Activated T-helper 17 cell treated with anti-CD3 and anti-CD28 coated beads, Interleukin-2, amount 50 U/mL, for 72 hours (primary cell): ENCODE measurements at places on chromosomes 12 and 14.

GRCh38 chr14:101135796-101136742 lies 232.5 kb upstream of the RTL1 start:
- no peak for ATAC-seq

DNA sequence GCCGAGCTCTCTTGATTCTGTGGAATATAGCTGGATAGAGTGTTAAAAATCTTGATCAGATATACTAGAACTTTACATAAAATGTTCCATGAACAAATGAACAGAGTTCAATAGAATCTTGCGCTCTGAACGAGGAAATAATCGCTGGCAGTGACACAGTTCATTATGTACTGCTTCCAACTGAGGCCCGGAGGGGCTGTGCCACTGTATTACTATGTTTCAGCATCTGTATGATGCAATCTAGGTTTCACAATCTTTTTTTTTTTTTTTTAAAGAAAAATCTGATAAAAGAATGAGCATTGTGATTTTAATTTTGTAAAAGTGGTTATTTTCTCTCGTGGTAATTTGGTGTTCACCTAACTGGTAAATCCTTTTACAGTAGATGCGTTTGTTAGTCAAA lies 77.2 kb downstream of the FERMT2 start:
- no peak for ATAC-seq

DNA sequence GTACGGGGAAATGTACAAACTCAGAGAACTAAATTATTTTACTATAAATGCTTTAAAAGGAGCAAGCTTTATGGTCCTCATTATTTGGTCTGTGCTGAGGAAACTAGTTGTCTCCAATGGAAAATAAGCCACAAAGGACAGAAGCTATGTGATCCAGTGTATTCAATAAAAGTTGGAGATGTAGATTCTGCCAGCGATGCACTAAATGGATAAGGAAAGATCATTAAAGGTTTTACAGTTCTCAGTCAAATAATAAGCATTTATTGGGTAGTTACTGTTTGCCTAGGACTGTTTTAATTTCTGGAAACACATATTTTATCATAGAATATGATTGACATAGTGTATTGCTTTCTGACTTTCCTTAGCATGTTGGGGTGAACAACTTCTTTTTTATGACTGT lies 458.9 kb upstream of the STXBP6 start:
- ATAC-seq: no peak

GRCh38 chr12:108551535-108551934 lies 9.4 kb downstream of the SART3 start:
- no peak for ATAC-seq

- no peak for ATAC-seq
These were observed 15.1 kb upstream of the GALNT6 start for GRCh38 chr12:51406290-51406689.

DNA sequence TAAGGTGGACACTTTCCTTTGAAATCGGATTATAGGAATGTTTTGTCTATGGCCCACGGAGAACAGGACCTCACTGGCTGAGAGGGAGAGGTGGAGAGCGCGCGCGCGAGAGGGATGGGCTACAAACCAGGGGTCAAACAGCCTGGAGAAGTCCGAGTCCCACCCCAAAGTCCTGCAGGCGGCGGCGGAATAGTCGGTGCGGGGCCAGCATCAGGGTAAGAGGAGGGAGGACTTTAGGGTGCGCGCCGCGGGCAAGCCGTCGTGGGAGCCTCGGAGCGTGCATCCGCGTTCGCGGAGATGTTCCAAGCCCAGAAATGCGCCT lies 3.3 kb upstream of the HOXC8 start:
- ATAC-seq: no peak

DNA sequence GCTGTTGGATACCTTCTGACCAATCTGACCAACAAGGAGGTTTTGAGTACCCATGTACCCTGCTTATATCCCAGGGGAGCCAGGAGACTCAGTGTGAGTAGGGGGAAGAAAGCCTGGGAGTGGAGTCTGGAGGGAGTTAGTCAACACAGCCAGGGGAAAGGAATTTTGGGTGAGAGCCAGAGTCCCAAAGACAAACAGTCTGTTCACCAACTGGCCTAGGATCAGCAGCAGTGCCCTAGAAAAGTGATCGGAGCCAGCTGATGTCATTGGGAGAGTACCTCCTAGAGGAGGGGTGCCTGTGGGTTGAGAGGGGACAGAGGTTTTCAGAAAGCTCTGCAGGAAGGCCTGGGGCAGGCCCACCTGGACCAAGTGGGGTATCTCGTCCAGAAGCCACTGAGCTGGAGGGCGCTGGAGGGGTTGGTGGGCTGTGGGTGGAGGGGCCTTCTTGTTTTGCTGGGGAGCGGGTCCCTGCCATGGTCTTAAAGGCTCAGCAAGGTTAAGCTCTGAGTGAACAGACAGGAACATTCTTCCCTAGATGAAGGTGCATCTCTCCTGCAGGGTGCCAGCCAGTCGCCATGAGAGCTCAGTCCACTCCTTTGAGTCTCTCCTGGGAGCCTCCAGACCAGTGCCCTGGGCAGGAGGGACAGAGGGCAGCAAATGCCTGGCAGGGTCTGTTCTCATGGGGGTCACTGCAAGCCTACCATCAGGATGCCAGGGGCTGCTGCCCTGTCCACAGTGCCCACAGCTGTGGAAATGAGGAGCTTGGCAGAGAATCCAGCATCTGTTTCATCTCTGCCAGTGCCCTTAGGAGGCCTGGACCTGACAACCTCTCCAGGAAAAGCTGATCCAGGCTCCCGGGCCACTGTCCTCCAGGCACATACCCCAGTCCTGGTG lies 63.6 kb downstream of the CHGA start:
- no peak for ATAC-seq

- no peak for ATAC-seq
These were observed 77.6 kb downstream of the MOK start for GRCh38 chr14:102227184-102227964.

- ATAC-seq: no peak
These were observed 22.8 kb downstream of the AHNAK2 start for GRCh38 chr14:104955396-104955770.

- ATAC-seq: no peak
These were observed 212.8 kb upstream of the KITLG start for GRCh38 chr12:88793096-88793495.

DNA sequence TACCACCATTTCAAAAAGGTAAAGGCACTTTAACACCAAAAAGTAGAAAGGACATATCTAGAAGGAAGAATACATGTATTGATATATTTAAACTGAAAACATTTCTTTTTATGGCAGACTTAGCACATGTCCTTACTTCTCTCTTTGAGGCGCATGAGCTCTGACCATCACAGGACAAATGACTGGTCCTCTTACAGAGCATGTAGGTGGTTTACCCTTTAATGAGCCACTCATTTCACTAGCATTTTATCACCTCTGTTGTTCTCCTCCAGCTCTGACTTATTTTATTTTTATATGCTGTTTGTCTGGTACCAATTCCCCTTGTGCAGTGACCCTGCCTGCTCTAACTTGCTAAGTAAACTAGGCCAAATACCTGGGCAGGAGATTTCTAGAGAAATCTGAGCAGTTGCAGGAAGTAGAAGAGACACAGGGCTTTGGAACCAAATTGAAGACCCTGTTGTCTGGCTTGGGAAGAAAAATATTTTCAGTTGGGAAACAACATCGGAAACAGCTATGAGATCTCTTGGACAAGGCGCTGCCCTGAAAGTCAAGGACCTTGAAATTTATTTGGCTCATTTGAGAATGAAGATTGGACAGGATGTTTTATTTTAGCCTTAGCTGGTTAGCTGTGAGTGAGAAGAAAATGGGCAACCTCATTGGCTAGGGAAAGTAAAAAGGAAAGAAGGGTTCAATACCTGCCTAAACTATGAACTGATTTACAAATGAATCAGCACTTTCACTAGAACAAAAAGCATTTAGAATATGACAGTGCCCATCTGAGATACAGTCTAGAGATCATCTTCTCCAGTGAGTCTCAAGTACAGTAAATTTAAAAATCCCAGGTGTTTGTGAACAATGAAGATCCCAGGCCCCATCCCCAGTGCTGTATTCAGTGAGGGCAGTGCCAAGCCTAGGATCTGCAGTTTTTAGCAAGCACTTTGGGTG lies 374.4 kb downstream of the ZFP36L1 start:
- no peak for ATAC-seq

DNA sequence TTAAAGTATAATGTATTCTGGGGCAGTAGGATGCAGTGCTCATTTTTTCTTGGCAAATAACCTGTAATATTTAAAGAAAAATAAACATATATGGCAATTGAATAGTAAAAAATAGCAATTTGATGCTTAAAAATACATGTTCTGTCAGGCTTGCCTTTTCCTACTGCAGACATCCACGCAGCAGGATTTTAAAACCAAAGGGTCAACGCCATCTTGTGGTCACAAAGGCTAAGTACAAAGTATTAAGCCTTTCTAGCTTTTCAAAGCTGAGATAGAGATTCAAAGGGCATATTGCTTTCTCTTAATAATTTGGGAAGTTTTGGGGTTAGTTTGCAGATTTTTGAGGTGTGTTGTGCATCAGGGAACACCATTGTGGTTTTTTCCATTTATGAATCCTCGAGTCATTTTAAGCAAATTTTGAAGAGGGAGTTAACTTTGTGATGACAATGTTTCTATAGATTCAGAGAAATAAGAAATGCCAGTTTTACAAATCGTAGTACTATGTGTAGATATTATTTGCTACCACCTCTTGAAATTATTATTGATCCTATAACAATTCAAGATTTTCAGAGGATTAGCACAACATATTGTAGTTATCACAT lies 4.7 kb upstream of the CCER1 start:
- ATAC-seq: no peak

DNA sequence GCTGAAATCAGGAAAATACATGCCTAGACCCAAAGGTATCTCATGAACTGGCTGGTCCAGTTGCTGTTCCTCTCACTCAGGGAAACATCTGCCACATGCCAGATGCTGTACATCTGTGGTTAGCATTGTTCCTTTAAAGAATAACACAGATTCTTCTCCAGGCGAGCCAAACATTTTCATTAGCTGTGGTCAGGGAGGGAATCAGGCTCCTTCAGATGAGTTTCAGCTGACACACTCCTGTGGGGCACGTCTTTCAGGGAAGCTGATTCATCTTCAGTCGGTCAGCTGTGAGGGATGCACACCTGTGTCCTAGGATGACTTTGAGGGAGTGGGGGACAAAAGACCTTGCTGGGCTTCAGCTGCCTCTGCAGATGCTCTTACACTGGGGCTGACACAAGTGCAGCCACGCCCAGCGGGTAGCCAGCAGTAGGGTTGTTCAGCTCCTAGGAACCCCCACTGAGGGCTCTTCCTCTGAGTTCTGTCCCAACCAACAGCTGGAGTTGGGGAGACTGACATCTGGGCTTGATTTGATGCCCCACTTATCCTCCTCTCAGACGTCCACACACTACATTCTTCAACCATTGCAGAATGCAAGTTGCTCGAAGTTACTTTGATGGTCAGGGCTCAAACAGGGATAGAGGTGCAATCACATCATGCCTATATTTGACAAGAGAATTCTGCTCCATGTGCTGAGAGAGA lies 155.0 kb downstream of the NUAK1 start:
- ATAC-seq: no peak

DNA sequence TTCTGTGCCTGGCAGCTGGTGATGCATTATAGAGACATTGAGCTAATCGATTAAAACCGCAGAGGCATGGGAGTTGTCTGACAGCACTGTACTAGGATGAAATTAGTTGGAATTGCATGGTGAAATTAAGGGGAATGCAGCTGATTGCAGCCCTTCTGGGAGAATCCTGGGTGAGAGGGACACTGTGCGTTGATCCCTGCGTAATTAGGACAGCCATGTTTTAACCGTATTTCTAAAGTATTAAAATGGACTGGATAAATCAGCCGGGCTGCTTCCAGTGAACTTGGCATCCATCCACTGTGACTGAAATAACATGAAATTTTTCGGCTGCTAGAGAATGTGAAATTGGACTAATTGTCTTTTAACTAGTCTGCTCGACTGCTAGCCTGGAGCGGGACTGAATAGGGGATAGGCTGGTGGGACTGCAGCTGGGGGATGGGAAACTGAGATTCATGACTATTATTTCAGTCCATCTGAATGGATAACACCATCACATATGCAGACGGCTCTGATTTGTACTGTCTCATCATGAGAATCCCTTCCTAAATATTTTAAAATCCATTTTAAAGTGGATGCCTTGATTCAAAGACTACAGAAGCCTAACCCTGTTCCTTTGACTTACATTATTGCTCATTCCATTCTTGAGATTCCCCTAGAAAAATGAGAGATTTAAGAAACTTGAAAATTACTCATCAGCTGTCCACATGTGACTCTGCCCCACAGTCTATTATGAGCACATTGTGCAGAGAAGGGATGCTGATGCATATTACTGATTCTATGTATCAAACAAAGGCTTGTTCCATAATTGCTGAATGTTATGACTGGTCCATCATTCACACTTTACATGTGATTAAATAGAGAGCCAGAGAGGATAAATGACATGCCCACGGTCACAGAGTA lies 343.9 kb downstream of the NPAS3 start:
- ATAC-seq: peak; percentile 42

- ATAC-seq: no peak
These were observed 26.5 kb downstream of the NTF3 start for GRCh38 chr12:5458229-5459050.

- no peak for ATAC-seq
These were observed 94.1 kb downstream of the FBXL14 start for GRCh38 chr12:1500095-1500801.

GRCh38 chr14:71588576-71589215 lies 343.5 kb upstream of the RGS6 start:
- ATAC-seq: no peak

- ATAC-seq: no peak
These were observed 10.8 kb downstream of the RBM19 start for GRCh38 chr12:113955109-113955970.

DNA sequence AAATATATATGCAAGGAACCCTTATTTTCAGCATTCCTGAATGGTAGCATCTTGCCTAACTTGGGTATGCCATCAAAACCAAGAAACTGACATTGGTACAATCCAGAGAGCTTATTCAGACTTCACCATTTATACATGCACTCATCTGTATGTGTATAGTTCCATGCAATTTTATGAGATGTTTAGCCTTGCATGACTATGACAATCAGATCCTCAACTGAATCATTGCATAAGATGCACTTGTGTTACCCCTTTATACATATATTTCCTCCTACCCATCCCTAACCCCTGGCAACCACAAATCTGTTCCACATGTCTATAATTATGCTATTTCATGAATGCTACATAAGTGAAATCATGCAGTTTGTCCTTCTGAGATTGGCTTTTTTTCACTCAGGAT lies 37.0 kb upstream of the PPFIBP1 start:
- no peak for ATAC-seq

- ATAC-seq: no peak
These were observed 48.5 kb downstream of the FAM222A start for GRCh38 chr12:109762071-109762672.

DNA sequence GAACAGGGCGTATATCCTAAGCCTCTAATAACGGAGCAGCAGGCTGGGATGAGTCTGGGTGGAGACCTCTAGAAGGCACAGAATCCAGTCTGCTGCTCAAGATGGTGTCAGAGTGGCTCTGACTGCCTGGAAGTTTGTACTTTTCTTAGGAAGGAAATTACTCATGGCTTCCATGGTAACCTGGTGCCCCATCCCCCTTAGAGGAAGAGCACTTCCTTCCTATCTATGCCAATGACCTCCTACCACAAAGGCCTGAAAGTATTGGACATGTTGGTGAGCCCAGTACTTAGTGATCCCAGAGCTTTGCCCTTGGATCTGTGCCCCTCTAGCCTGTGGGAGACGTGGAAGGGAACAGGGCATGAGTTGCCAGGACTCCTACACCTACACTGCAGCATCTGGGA lies 1.5 kb downstream of the BATF start:
- peak; percentile 42 for ATAC-seq
